Activated T-helper 2 cell treated with anti-CD3 and anti-CD28 coated beads, Interferon-gamma antibody, Interleukin-2, Interleukin-4, amounts not matched to agents 10 μg/mL and 5 μg/mL and 100 μg/mL, durations not matched to agents 14 hours and 24 hours and 36 hours (primary cell): ENCODE measurements at places on chromosomes 6 and 20.

DNA sequence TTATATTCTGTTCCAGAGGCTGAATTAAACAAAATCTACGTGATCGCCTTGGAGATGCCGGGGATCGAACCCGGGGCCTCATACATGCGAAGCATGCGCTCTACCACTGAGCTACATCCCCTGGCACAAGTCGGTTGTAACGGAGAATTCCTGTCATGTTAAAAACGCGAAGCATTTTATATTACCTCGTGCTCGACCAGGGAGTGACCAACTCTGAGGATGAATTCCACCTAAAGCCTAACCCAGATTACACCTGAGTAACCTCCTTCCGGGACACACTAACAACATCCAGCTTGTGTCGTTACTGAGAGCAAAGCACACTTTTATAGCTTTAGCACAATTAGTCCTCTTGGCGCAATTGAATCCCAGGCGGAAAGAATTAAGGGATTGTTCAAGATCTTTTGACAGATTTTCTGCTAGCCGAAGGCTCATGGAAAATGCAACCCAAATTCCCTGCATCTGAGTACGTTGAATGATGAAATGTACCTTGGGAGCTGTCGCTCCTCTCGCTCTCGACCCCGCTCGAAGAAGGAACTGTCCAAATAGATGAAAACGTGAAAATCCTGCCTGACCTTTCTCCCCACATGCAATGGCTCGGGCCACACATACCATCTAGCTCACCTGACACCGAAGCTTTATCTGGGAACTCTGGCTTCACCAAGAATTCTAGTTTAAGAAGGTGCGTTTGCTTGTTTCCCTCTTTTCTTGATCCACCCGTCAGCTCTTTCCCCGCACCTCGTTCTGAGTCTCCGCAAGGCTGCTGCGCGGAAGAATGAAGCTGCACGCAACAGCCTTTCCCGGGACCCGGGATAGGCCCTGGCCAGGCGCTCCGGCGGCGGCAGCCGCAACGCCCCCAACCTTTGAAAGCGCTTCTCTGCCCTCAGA, 148.3 kb downstream of the GPX5 start:
- H3K36me3 ChIP-seq: no peaks in the 10 kb centered on the region
- H3K27me3 ChIP-seq: peaks cover 49% of the 10 kb centered on the region
- peak overlapping the region; percentile 52 for H3K27ac ChIP-seq
- DNase-seq: peak; percentile 18
- peak overlapping the region; percentile 83 for H3K4me3 ChIP-seq

DNA sequence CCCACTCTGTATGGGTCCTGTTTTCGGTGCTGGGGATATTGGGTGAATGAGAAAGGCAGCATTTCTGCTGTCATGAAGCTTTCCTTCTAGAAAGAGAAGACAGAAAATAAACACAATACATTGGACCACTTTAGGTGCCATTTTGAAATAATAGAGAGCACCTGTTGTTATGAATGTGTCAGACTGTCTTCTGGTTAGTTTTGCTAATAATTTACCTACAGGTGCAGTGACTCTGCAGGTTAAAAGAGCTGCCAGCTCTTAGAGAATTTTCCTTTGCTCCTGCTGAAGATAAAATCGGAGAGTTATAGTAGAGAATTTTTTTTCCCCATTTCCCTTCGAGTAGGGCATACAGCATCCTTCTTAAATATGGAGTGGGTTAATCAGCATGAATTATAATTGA, 21.9 kb upstream of the GCLC start:
- peaks cover 3% of the 10 kb centered on the region for H3K4me1 ChIP-seq
- H3K27ac ChIP-seq: no peak overlapping the region
- H3K4me3 ChIP-seq: no peak overlapping the region
- no peak for DNase-seq
- peaks cover 25% of the 10 kb centered on the region for H3K27me3 ChIP-seq

DNA sequence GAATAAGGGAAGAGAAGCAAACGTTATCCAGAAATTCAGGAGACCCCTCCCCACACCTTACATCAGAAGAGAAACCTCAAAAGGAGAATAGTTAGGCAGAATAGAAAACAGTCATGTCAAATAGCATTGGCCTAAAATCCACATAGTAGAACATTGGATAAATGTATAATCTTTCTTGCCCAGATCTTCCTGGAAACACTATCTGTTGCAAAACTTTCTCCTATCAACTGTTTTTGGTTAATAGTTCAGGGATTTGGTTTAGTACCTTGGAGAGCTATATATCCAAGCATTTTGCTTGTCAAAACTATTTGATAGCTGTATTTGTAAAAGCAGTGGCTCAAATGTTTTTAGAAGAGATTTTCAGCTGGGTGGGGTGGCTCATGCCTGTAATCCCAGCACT, 74.3 kb upstream of the PHACTR2 start:
- no peak for DNase-seq
- H3K4me3 ChIP-seq: no peak overlapping the region
- peaks cover 14% of the 10 kb centered on the region for H3K4me1 ChIP-seq

- peaks cover 3% of the 10 kb centered on the region for H3K4me1 ChIP-seq
- no peak for DNase-seq
- peaks cover 9% of the 10 kb centered on the region for H3K27me3 ChIP-seq
- no peaks in the 10 kb centered on the region for H3K36me3 ChIP-seq
- H3K27ac ChIP-seq: no peak overlapping the region
- no peak overlapping the region for H3K4me3 ChIP-seq
Observed at GRCh38 chr20:31897541-31897940, 27.1 kb downstream of the TTLL9 start.

GRCh38 chr6:15544321-15544900, 118.4 kb downstream of the DTNBP1 start:
- H3K36me3 ChIP-seq: peaks cover 3% of the 10 kb centered on the region
- H3K27ac ChIP-seq: no peak overlapping the region
- no peak overlapping the region for H3K4me3 ChIP-seq

DNA sequence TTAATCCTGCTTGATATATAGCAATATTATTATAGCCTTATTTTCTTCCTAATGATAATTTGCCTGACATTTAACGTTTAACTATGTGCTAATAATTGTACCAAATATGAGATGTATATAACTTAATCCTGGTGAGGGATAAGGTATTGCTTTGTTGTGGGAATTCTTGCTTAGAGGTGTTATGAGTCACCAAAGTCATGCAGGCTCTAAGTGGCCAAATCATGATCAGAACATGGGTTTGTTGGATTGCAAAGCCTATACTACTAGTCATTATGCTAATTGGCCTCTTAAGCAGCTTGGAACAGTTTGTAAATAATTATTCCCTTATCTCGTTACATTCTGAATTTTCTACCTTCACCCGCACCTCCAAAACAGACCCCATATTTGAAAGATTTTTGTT, 21.9 kb upstream of the C6orf141 start:
- no peaks in the 10 kb centered on the region for H3K4me1 ChIP-seq
- H3K36me3 ChIP-seq: no peaks in the 10 kb centered on the region
- H3K27ac ChIP-seq: no peak overlapping the region
- peaks cover 8% of the 10 kb centered on the region for H3K27me3 ChIP-seq
- no peak overlapping the region for H3K4me3 ChIP-seq

DNA sequence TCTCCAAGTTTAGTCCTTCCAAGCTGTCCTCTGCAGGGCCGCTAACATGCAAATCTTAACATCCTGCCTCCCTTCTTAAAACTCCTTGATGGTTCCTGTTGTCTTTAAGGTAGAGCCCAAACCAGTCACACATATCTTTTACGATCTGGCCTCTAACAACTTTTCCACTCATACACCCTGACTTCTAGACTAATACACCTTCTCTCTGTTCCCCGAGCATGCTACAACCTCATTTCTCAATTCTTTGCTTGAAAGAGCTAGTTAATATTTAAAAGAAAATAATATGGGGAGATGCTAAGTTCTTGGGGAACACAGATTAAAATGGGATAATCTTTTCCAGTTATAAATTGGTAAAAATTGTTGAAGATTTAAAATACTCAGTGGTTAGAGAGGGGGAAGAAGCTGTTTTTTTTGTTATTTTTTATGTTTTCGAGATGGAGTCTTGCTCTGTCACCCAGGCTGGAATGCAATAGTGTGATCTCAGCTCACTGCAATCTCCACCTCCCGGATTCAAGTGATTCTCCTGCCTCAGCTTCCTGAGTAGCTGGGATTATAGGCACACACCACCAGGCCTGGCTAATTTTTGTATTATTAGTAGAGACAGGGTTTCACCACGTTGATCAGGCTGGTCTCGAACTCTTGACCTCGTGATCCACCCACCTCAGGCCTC, 250.7 kb downstream of the MAFB start:
- no peaks in the 10 kb centered on the region for H3K4me1 ChIP-seq
- no peaks in the 10 kb centered on the region for H3K36me3 ChIP-seq
- DNase-seq: no peak
- H3K27me3 ChIP-seq: no peaks in the 10 kb centered on the region

- H3K27me3 ChIP-seq: no peaks in the 10 kb centered on the region
- peaks cover 44% of the 10 kb centered on the region for H3K36me3 ChIP-seq
- no peak overlapping the region for H3K27ac ChIP-seq
- H3K4me1 ChIP-seq: no peaks in the 10 kb centered on the region
Observed at GRCh38 chr20:49843770-49844380, 31.2 kb downstream of the SLC9A8 start.

DNA sequence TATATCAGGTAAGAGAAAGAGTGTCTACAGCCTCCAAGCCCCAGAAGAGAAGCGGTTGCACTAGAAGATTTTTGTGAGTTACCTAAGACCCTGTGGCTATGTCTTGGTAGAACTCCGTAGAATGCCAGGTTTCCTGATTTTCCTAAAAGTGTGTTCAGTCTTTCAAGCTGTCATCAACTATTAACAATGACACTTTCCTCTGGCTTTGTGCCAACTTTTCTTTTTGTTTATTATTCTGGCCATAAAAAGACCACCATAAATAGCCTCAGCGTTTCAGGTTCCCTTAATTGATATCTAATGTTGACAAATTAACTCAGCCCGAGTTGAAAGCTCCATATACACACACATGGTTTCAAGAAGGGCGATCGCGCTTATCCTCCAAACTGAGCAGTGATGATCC, 1.2 kb downstream of the PAK5 start:
- no peaks in the 10 kb centered on the region for H3K36me3 ChIP-seq
- H3K4me1 ChIP-seq: no peaks in the 10 kb centered on the region
- no peak overlapping the region for H3K27ac ChIP-seq
- DNase-seq: no peak
- H3K27me3 ChIP-seq: peaks cover 15% of the 10 kb centered on the region

DNA sequence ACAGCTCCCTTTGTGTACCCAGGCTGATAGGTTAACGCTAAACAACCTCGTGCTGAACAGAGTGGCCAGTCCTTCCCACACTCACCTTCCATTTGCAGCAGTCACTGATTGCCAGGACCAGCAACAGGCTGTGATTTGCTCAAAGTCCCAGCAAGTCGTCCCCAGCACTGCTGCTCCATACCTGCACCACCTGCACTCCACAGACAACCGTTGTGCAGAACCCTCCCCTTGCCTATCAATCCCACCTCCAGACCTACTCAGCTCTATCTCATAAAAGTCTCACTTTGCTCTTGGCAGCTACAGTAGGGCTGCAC, 43.1 kb upstream of the SCML4 start:
- peaks cover 24% of the 10 kb centered on the region for H3K36me3 ChIP-seq
- DNase-seq: no peak
- peaks cover 12% of the 10 kb centered on the region for H3K4me1 ChIP-seq
- no peak overlapping the region for H3K4me3 ChIP-seq

DNA sequence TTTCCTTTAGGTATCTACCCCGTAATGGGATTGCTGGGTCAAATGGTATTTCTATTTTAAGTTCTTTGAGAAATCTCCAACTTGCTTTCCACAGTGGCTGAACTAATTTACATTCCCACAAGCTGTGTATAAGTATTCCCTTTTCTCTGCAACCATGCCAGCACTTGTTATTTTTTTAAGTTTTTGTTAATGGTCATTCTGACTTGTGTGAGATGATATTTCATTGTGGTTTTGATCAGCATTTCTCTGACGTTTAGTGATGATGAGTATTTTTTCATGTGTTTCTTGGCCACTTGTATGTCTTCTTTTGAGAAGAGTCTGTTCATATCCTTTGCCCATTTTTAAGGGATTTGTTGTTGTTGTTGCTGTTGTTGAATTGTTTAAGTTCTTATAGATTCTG, 871.1 kb downstream of the KIF16B start:
- H3K4me3 ChIP-seq: no peak overlapping the region
- H3K27me3 ChIP-seq: no peaks in the 10 kb centered on the region
- DNase-seq: no peak
- no peak overlapping the region for H3K27ac ChIP-seq

GRCh38 chr20:3126527-3126859, 33.2 kb downstream of the FASTKD5 start:
- H3K36me3 ChIP-seq: peaks cover 39% of the 10 kb centered on the region
- H3K27me3 ChIP-seq: no peaks in the 10 kb centered on the region
- H3K4me3 ChIP-seq: no peak overlapping the region
- H3K4me1 ChIP-seq: peaks cover 16% of the 10 kb centered on the region
- H3K27ac ChIP-seq: no peak overlapping the region

GRCh38 chr20:56940466-56940865, 311.4 kb downstream of the TFAP2C start:
- no peak overlapping the region for H3K4me3 ChIP-seq
- no peak for DNase-seq
- no peak overlapping the region for H3K27ac ChIP-seq
- H3K27me3 ChIP-seq: no peaks in the 10 kb centered on the region
- no peaks in the 10 kb centered on the region for H3K4me1 ChIP-seq
- H3K36me3 ChIP-seq: no peaks in the 10 kb centered on the region

GRCh38 chr6:35967076-35967774, 46.3 kb upstream of the SRPK1 start:
- H3K27me3 ChIP-seq: peaks cover 8% of the 10 kb centered on the region
- no peak for DNase-seq
- H3K4me1 ChIP-seq: no peaks in the 10 kb centered on the region
- H3K4me3 ChIP-seq: no peak overlapping the region
- no peaks in the 10 kb centered on the region for H3K36me3 ChIP-seq
